CD4-positive, alpha-beta T cell treated with Interleukin-6 at 100 ng/mL for 8 hours (primary cell): ENCODE measurements at places on chromosomes 5 and 9.

DNA sequence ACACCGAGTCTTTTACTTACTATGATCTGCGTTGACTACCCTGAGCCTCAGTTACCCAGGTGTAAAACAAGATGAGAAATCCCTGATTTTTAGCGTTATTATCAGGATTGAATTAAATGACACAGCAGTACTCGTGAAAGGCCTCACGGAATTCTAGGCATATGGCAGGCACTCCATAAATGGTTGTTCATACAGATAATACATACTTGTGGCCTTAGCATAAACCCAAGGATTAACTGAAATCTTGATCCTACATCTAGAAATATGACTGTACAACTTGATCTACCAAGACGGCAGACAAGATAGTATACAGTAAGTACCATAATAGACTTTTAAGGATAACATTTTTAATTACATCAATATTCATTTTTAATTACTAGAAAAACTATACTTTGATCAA is 409.8 kb downstream of the BNC2 start:
- DNase-seq: no peak

- no peak for DNase-seq
Observed at GRCh38 chr5:66739951-66740350, 143.8 kb downstream of the MAST4 start.

- DNase-seq: no peak
Observed at GRCh38 chr9:122808141-122808540, 8.2 kb downstream of the OR1K1 start.

DNA sequence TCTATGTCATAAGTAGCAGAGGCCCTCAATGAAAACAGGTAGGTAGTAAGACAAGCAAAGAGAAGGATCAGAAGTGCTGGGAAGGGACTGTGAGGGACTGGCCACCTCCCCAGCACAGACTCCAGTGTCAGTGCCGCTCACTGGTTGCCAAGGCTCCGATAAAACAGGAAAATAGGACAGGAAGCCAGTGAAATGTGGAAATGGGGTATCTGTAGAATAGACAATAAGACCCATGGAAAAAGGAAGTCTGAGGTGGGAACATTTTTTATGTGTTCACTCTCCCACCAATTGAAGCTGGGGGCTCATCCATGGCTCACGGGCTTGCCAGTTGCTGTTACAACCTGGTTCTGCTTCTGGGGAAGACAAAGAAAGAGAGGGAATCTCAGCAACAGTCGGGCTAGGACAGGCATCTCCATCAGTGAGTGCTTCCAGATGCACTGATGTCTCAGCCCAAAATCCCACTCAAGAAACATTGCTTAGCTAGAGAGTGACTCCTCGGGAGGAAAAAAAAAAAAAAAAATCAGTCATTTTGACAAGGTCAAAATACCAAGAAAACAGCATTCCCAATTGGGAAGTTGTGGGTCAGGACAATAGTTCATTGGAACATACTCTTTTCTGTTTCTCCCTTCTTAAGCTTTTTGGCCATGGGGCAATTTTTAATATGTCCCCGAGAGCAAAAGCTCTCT is 27.6 kb upstream of the NFIB start:
- DNase-seq: no peak

DNA sequence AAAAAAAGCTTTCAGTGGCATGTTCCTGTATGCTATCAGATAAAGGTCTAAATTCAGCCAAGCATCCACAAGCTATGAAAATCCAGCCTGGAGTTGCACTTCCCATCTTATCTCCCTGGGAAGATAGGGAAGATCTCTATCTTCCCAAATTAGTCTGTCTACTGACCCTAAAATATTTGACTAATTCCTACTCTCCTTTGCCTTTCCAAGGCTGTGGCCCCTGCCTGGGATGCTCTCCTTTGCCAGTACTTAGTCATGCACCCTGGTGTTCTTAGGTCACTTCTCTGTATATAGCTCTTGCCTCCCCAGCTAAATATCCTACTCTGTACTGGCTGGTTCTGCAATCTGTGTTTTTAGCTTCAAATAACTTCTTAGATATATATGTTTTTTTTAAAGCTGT is 44.0 kb upstream of the PLPP1 start:
- DNase-seq: no peak

DNA sequence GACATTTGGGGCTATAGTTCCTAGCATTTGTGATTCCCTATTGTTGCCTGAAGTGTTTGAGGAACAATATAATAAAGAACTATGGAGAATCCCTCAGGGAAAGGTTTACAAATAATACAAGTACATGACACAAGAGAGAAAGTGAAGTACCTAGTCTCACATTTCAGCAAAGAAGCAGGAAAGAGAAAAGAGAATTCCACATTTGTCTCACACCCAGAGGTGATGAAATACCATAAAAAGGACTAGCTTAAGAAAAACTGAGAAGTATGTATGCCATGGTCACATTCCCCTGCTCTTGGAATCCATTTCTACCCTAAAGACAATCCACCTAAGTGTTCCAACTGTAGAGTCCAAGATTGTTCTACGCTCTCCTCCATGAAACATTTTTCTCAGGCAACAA is 79.0 kb upstream of the TARS1 start:
- DNase-seq: no peak

GRCh38 chr9:7083192-7083591 is 325.4 kb downstream of the KDM4C start:
- DNase-seq: no peak

GRCh38 chr9:120416781-120417427 is 163.1 kb downstream of the CDK5RAP2 start:
- DNase-seq: no peak

- DNase-seq: no peak
Observed at GRCh38 chr5:95827892-95828246, 5.3 kb upstream of the GLRX start.

GRCh38 chr5:98519571-98519970 is 253.9 kb upstream of the RGMB start:
- DNase-seq: no peak

GRCh38 chr5:131773805-131774204 is 23.0 kb downstream of the FNIP1 start:
- no peak for DNase-seq

- no peak for DNase-seq
Observed at GRCh38 chr9:69086312-69086711, 50.8 kb downstream of the FXN start.

- no peak for DNase-seq
Observed at GRCh38 chr9:15831384-15831783, 278.5 kb downstream of the CCDC171 start.

- DNase-seq: no peak
Observed at GRCh38 chr5:57662991-57663390, 180.4 kb upstream of the ACTBL2 start.

DNA sequence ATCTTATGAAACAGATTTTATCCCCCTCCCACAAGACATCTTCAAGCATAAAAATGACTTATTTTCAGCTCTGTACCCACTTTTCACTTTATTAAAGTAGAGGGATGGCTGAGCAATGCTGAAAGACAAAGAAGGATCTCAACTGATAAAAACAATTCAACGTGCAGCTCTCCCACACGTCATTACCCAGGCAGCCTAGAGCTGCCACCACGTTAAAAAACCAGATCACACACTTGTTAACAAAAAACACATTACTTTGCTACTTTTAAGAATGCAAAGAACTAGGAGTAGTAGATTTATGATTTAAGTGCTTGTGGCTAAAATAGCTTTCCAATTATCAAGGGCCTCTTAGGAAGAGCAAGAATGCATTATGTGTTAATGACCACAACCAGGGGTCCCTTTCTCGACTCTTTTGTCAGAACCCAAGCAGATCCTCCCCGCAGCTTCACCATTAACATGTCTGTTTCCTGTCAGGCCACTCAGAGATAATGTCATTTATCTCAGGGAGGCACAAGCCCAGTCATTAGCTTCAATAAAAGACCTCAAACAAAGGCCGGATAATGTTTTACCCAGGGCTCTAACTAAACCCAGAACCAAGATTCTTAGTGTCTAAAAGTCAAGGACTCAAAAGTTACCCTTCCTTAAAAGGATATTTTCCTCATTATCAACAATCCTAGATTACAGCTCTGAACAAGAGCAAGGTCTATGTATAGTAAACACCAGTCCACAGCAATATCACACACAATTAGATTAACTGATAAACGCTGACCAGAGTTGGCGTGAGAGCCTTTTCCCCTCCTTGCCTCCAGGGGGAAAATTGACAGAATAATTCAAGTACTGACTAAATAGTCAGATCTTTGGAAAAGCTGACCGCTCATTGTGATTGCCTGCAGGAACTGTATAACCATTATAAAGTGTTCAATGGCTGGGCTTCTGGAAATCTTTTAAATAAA is 7.5 kb downstream of the ZNF608 start:
- no peak for DNase-seq

DNA sequence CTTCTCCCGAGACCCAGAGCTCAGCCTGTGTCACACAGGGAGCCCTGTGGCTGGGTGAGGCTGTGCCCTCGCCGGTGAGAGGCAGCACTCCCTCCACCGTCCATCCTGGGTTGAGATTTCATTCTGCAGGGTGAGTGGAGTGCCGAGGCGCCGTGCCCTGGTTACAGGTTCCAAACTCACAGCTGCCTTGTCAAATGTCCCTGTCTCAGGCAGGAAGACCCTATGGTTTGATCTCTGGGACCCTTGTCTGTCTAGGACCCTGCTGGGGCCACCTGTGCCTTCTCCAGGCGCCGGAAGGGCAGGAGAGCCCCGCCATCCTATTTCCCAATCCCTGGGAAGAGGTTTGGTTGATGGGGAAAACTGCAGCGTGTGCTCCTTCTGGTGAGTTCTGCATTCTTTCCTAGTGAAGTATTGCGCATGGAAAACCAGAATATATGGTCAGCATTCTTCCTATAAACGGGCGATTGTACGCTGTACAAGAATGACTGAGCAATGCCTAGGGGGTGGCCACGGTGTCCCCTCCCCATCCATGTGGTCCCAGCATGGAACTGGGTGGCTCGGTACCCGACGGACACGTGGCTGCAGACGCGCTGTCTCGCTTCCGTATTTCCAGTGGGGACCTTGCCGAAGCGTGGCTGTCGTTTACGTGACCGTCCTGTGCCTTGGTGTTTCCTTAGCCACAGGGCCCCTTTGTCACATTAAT is 95.9 kb upstream of the COL5A1 start:
- DNase-seq: no peak

DNA sequence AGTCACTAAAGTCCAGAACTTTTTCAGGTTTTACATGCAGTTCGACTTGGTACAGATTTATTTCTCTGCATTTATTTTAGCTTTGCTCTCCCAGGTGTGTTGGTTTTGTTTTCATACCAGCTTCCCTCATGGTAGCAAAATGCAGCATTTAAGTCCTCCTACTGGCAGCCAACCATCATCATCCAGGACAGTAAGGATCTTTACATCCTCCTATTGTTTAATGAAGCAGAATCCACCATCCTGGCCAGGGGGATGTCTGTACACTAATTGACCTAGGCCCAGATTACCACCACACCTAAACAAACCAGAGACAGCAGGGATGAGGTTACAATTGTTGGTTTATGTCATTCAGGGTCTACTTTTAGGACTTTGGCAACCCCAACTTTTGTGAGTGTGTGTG is 22.3 kb downstream of the CAMK4 start:
- no peak for DNase-seq

DNA sequence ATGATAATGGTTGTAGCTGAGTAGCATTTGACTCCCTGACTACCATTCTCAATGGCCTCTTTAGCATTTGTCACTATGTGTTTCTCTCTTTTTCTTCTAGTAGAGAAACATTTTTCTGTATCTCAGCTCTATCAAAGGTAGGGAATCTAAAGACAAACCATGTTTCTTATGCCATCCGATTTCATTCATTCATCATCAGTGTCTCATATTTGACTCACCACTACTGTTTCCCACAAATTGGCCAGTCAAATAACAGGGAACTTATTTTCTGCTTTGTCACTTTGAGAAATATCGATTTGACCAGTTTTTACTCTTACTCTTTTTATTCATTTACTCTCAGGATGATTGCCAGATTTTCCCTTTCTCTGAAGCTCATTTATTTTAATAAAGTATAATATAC is 282.3 kb downstream of the TMEM167A start:
- no peak for DNase-seq

- peak; percentile 97 for DNase-seq
Observed at GRCh38 chr9:97921959-97922724, at the start of gene TRMO. TSS of gene TRMO (minus strand) at chr9:97922500. CDS start at chr9:97922493, 7 bp downstream.
